ENCODE measurements at places on chromosomes 11 and 22.

DNA sequence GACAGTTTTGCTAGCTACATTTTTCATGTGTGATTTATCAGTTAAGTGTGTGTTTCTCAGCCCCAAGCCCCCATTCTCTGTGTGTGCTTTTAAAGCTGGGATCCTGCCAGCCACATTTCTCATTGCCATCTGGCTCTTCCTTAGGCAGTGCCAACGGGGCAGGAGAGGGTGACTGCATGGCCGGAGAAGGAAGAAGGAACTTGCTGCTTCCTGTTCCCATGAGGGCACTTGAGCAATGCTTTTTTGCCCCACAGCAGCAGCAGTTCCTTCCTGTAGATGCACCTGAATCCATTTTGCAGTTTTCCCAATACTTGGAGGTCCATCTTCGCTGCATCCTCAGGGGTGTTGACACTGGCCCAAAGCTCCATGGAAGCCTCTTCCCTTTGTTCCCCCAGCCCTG lies 37.5 kb downstream of the TNRC6B start:
- DNase-seq, result no peak

GRCh38 chr11:106468086-106468485 lies 390.6 kb downstream of the AASDHPPT start:
- no peak for DNase-seq

- DNase-seq, result no peak
Measured at GRCh38 chr11:61293867-61294716, 1.0 kb downstream of the VWCE start.

GRCh38 chr11:72088076-72088808 lies 7.6 kb downstream of the LRRC51 start:
- DNase-seq, result no peak

GRCh38 chr11:11217929-11218628 lies 135.0 kb downstream of the CSNK2A3 start:
- no peak for DNase-seq

DNA sequence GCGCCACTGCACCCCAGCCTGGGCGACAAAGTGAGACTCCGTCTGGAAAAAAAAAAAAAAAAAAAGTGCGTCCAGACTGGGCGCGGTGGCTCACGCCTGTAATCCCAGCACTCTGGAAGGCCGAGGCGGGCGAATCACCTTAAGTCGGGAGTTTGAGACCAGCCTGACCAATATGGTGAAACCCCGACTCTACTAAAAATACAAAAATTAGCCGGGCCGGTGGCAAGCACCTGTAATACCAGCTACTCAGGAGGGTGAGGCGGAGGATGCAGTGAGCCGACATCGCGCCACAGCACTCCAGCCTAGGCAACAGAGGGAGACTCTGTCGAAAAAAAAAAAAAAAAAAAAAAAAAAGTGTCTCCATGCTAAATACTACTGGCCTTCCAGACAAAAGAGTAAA lies 1.3 kb downstream of the USP28 start:
- no peak for DNase-seq

DNA sequence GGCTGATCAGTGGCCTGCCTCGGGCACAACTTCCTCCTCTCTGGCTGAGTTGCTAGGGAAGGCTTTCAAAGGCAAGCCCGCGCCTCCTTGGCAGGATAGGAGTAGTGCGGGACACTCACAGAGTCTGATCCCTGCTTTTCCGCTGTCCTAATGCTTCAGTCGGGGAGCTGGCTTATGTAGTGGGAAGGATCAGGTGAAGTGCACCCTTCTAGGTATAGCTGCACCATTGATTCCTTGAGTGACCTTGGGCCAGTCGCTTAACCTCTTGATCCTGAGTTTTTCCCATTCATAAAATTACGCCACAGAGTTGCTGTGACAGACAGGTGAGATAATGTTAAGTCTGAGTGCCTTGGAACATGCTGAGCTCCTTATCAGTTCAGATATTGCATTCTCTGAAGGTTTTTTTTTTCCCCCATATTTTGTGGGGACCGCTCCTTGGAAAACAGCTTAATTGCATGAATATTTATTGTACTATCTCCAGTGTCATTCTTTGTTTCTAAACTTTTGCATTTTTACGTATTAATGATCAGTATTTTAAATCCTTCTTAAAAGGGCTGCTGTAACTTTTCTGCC lies 961 bp downstream of the IPO7 start:
- DNase-seq, result no peak

GRCh38 chr11:20162824-20163782 lies 2.8 kb upstream of the DBX1 start:
- no peak for DNase-seq

DNA sequence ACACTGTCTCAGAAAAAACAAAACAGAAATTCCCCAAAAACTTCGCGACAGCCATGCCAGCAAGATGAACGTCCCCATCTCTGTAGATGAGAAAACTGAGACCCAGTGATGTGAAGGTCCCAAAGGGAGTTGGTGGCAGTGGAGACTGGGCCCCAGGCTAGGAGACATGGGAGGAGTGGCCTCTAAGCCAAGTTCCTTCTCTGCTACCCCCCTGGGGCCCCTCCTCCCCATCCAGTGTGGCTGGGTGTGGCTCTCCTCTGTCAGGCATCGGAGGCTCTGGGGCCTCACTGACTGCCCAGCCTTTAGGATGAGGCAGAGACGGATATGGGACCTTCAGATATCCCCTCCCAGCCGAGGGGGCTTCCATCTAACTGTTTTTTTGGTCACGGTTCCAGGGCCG lies 9.8 kb downstream of the RELT start:
- no peak for DNase-seq
